Smooth muscle cell of the brain vasculature (primary cell): ENCODE measurements at places on chromosomes 7 and 10.

- peak; percentile 35 for DNase-seq
Observed at GRCh38 chr7:107387573-107388219, 82.2 kb upstream of the GPR22 start.

DNA sequence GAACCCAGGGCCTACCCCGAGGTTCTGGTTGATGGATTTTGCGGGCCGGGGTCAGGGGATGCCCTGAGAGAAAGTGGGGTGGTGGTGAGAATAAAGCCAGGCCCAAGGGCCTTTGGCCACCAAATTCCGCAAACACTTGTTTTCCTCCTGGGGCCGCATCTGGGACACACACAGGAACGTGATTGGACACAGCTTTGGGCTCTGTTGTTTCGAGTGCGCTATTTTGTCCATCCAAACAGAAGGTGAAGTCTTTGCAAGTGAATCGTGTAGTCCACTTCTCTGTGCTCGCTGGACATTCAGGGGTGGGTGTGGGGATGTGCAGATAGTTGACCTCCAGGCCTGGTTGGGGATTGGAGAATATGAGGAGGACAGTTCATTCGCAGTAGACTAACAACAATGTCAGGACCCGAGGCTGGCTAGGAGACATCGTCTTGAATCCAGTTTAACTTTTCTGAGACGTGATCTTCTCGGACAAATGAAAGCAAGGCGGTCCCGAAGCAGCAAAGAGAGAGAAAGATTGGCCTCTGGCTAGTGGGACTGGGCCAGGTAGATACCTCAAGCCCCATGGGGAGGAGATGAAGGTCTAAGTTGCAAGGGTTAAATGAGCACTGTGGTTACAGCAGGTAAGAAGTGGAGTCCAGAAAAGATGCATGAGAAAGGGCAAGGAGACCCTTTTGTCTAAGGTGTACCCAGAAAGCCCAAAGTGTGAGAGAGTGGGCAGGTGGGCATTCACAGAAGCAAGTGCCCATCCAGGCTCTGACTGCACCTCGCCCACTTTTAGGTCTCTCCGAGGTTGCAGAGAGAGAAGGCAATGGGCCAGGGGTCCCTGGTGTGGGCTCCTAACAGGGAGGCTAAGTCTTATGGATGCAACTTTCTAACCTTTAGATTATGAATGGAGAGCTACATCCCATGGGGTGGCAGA is 764 bp upstream of the FAM131B start:
- no peak for DNase-seq

DNA sequence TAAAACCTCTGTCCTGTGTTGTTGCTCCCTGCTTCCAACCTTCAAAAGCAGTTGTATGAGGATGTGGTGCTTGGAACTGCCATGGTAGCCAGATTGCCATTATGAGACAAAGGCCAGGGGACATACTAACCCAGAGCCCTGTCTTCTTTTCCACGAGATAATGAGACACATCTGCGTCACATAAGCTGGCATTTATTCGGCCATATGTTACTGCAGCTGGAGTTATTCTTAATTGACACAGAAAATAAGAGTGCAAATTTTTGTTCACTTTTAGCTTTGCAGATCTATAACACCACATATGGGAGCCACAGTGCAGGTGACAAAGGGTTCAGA is 15.5 kb upstream of the PDLIM1 start:
- no peak for DNase-seq

DNA sequence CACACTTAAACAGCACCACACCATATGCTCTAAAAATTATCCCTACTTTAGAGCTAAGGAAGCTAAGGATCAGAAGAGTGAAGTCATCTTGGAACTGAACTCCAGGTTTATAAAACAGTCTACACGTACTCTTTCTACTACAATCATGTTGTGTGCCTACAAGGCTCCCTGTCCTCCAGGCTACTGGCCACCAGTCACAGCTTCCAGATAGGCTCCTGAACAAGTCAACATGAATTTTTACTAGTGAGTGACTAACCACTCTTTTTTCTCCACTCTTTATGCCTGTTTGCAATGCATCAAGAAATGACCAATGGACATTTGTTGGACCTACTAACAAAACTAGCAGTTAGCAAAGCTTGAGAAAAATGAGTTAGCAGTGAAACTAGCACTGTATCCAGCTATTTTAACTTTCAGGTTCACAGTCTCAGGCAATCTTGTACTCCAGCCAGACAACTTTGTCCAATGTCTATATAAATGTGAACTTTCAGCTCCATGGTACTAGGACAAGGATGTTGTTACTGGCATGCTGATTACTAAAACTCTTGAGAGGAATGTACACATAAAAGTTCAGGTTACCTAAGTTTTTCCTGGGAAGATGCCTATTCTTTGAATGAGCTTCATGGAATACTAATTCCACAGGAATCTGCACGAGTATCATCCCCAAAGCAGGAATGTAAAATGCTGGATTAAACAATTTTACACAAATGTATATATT is 180.0 kb downstream of the BTAF1 start:
- DNase-seq: no peak

DNA sequence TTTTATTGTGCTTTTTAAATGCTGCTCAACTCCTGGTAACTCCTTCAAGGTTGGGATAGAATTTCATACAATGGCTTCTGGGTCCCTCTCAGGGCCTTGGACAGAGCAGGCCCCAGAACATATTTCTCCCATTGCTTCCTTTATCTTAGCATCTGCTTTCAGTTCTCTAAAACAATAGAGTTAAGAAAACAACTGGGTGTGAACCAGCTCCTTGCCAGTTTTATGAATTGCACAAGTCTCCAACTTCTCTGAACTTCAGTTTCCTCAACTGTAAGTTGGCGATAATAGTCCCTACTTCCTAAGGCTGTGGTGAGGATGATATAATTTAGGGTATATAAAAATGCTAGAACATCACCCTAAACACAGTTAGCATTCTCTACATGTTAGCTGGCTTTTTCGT is 77.0 kb upstream of the INHBA start:
- DNase-seq: no peak

DNA sequence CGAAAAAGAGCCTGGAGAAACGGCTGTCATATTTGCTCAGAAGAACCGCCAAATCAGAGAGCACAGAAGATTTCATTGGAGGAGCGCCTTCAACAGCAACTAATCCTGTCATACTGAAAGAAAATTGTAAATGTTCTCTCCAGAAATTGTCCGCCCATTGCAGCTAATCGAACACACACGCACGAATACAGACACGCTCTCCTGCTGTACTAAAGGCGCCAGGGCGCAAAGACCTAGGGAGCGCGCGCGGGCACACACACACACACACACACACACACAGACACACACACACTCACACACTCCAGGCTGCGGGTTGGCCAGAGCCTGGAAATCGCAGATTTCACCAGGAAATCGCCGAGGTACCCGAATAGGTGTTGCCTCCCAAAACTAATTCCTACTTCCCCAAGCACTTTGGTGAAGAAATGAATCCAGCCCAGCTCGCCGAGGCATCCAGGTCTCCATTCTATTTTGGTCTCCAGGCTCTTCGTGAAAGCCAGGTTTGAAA is at the start of gene CHRM2:
TSS of gene CHRM2 (plus strand) at position 157 of the 505 bp plus-strand sequence. CDS start 146,214 bp downstream, outside the sequence.
- no peak for DNase-seq

- no peak for DNase-seq
Observed at GRCh38 chr10:55274367-55274766, 473.3 kb upstream of the PCDH15 start.

DNA sequence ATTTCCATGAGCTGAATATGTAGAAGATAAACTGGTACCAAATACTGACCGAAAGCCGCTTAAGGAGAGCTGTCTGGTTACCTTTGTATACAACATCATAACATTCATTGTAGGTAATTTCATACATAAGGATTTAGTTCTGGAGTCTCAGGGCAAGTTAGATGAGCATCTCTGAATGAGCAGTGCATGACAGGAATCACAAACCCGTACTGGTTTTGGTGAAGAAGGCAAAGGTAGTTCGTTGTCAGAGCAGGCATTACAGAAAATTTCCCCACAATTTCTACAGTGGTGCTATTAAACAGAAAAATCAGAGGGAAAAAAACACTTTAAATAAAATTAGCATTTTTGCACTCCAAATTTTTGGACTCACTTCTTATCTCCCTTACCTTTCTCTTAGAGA is 12.9 kb upstream of the PBLD start:
- DNase-seq: no peak

DNA sequence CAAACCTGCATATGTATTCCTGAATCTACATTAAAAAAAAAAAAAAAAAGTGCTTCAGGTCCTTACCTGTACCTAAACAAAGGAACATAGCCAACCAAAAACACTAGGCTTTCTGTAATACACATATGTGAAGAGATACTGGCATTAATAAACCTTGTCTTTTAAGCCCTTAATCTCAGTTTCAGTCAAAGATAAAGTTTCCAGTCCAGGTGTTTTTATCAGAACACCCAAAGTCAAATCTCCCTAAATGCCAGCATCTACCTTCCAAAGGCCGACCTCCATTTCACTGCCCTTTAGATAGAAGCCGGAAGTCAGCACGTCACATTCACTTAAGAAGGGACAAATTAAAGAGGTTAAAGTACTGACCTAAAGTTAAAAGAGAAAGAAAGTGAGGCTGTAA is 79.8 kb upstream of the NEBL start:
- DNase-seq: no peak

- DNase-seq: no peak
Observed at GRCh38 chr7:78311181-78311580, 512.6 kb downstream of the PHTF2 start.

DNA sequence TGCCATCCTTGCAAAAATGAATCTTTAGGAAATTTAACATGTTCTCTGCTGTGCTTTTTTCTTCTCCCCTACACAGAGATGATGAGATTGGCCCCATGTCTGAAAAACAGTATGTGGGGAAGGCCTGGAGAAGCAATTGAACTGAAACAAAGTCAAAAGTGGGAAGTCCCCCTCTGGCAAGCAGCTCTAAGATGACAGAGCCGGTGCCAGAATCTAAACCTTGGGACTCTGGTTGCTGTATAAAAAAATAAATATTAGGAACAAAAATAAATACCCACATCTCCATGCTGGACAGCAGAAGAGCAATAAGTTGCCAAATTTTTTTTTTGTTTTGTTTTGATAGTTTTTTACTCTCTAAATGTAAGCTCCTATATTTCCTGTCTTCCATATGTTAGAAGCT is 51.8 kb upstream of the TRIL start:
- DNase-seq: no peak

DNA sequence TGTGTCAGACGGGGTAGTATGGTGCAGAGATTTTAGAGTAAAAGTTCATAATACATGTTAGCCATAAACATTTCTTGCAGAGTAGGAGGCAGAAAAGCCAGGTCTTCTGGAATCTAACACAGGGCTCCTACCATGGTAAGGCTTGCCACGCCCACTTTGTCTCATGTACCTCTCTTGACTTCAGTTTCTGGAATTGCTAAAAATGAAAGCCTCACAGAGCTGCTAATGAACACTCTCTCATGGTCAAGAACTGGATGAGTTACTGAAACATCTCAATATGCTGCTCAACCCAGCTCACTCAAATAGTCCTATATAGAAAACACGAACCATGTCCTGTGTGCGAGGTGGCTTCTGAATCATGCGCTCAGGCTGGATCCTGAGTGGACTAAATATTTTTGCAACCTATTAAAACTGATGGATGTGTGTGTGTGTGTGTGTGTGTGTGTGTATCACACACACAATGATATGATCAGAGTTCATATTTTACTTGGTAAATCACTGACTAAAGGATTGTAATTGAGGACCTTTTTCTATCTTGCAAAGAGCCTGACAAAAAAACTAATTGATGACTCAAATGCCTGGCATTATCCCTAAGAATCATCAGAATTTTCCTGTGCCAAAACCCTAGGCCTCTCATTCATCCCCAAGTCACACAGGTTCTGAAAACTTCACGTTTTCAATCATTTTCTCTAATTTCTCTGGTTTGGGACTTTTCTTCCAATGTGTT is 1306.6 kb downstream of the XPNPEP1 start:
- no peak for DNase-seq

DNA sequence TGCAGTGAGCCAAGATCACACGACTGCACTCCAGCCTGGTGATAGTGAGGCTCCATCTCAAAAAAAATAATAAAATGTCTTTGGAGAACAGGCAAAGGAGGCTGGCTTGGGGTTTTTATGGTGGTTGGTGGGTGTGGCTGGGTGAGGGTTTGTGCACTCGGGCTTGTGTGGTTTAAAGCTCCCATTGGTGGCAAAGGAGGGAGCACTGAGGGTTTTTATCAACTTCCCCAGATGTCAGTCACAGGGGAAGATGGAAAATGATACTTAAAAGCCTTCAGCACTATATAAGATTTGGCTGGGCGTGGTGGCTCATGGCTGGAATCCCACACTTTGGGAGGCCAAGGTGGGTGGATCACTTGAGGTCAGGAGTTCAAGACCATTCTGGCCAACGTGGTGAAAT is 16.3 kb upstream of the RNF216 start:
- no peak for DNase-seq

DNA sequence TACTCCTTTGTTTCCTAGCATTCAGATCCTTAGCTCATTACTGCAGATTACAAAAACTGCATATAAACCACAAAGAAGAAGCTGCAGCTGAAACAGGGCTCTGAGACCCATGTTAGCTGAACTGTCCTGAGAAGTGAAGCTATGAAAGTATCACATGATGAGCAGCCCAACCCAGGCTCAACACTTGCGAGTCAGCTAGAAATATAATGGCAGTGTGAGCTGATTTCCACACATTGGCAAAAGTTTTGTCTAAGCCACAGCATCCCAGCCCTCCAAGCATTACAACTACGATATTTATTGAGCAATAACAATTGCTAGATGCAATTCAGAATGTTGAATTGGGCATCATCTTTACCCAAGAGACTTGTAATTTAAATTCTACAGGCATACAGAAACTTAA is 34.5 kb upstream of the SKAP2 start:
- no peak for DNase-seq

DNA sequence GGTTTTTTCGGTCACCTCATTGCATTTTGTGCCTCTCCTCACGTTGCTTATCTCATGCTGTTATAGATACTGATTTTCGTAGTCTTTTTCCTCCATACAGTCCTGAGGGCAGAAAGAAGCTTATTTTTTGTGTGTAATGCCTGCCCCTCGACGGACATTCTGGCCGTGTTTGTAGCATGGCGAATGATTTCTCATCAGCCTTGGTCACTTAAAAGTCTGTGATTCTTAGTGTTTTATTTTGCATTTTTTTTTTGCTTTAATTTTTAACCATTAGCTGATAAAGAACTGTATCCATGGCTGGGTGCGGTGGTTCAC is 469 bp upstream of the NOC3L start:
- DNase-seq: no peak

GRCh38 chr10:62430881-62431280 is 56.7 kb downstream of the ZNF365 start:
- no peak for DNase-seq

GRCh38 chr10:43044961-43045621 is 31.8 kb upstream of the RET start:
- DNase-seq: no peak

DNA sequence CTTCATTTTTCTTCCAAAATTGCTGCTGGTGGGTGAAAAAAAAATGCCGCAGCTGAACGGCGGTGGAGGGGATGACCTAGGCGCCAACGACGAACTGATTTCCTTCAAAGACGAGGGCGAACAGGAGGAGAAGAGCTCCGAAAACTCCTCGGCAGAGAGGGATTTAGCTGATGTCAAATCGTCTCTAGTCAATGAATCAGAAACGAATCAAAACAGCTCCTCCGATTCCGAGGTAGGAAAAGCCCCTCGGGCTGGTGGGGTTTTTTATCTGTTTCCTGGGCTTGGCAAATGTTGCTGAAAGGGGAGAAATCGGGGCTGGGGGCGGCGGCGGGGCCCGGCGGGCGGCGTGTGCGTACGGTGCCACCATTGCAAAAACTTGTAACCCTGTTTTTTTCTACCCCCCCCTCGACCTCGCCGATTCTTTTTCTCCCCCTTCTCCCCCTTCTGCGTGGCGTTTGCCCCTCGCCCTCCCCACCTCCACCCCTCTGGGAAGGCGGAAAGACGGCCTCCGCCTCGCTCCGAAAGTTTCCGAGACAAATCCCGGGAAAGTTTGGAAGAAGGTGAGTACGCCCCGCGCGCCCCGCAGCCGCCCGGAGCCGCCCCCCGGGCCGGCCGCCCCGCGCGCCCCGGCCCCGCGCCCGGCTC is 789 bp downstream of the TCF7L2 start:
- no peak for DNase-seq
